ENCODE measurements at places on chromosomes 3 and 15.

GRCh38 chr3:137330246-137330645 lies 372.5 kb downstream of the IL20RB start:
- DNase-seq = no peak

GRCh38 chr3:136211547-136211946 lies 15.4 kb upstream of the MSL2 start:
- no peak for DNase-seq

DNA sequence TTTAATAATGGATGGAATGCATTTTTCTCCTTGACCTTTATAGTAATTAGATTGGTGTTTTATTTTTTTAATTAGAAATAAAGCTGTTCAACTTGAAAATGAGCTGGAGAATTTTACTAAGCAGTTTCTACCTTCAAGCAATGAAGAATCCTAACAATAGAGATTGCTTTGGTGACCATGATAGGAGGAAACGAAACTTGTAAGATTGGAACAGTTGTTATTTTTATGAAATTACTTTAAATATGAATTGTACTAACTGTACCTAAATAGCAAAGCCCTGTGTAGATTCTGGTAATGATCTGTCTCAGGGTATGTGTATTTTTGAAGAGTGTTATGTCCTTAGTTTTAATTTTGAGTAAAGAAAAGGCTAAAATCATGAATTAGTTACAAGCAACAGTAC lies 44.4 kb downstream of the MFN1 start:
- DNase-seq = no peak

- DNase-seq = no peak
Observed at GRCh38 chr3:20258371-20258770, 72.4 kb upstream of the SGO1 start.
